ENCODE measurements at places on chromosomes 1 and 21. TPM values are rescaled to one million over a fixed set of nuclear protein-coding genes. Genes with fewer than 3 reads are reported as not detected.

The FAM3B gene
- total RNA-seq: not detected

The CHIA gene
- not detected for total RNA-seq

The MYCL gene
- 0.43 TPM for total RNA-seq

The SLC44A3 gene
- total RNA-seq: not detected

The TNFSF4 gene
- total RNA-seq: 63.8 TPM

The SLC45A1 gene
- total RNA-seq: 0.74 TPM

The SLC35F3 gene
- not detected for total RNA-seq

The PAPPA2 gene
- 0.33 TPM for total RNA-seq

The OSCP1 gene
- total RNA-seq: 9.2 TPM

The CCDC185 gene
- total RNA-seq: not detected

The OR14K1 gene
- not detected for total RNA-seq

The DCST2 gene
- total RNA-seq: not detected

The TMEM52 gene
- not detected for total RNA-seq

The SH2D2A gene
- total RNA-seq: 0.09 TPM

The TTC34 gene
- total RNA-seq: not detected

The FABP3 gene
- 9.0 TPM for total RNA-seq

The PKLR gene
- not detected for total RNA-seq

The PLOD1 gene
- 68.4 TPM for total RNA-seq

The KIF26B gene
- 2.1 TPM for total RNA-seq

The NR0B2 gene
- not detected for total RNA-seq

The MTF2 gene
- 30.7 TPM for total RNA-seq

The CFHR3 gene
- total RNA-seq: 0.03 TPM

The GPR153 gene
- 4.1 TPM for total RNA-seq

The OR2T11 gene
- not detected for total RNA-seq

The LCE3D gene
- total RNA-seq: not detected

The TNFRSF4 gene
- not detected for total RNA-seq

The LCE1D gene
- total RNA-seq: not detected

The ETNK2 gene
- 20.9 TPM for total RNA-seq

The ZNF281 gene
- total RNA-seq: 17.1 TPM

The C1orf216 gene
- total RNA-seq: 14.4 TPM

The CFAP141 gene
- total RNA-seq: not detected

The SF3B4 gene
- total RNA-seq: 26.9 TPM

The MX1 gene
- total RNA-seq: 11.4 TPM

The RHD gene
- not detected for total RNA-seq

The HRNR gene
- not detected for total RNA-seq

The UTS2 gene
- total RNA-seq: not detected

The HIVEP3 gene
- 5.1 TPM for total RNA-seq

The GPR37L1 gene
- total RNA-seq: 0.03 TPM

The BMP8B gene
- total RNA-seq: 0.55 TPM

The SLC22A15 gene
- total RNA-seq: 4.3 TPM

The TFAP2E gene
- not detected for total RNA-seq

The CNIH3 gene
- total RNA-seq: 15.4 TPM

The CRNN gene
- total RNA-seq: not detected

The COL6A2 gene
- total RNA-seq: 221 TPM

The ELAPOR1 gene
- 1.7 TPM for total RNA-seq

The CYP4Z1 gene
- total RNA-seq: not detected

The TMCO2 gene
- total RNA-seq: not detected

The MIXL1 gene
- not detected for total RNA-seq

The CATSPERE gene
- total RNA-seq: not detected

The BSND gene
- not detected for total RNA-seq

The TAF1A gene
- 29.2 TPM for total RNA-seq

The PLPPR5 gene
- total RNA-seq: not detected

The CD1D gene
- total RNA-seq: 4.4 TPM

The PGLYRP4 gene
- not detected for total RNA-seq

The KCNE1 gene
- total RNA-seq: not detected

The CAMSAP2 gene
- 57.9 TPM for total RNA-seq

The ZBED6 gene
- total RNA-seq: 11.9 TPM

The PLCH2 gene
- total RNA-seq: 0.05 TPM
